Hepatocyte (in vitro differentiated cells): ENCODE measurements at places on chromosomes 6 and 20.

- DNase-seq = no peak
Measured at GRCh38 chr6:129513471-129513870, 196.5 kb downstream of the ARHGAP18 start.

- no peak for DNase-seq
Measured at GRCh38 chr6:131488780-131489179, 84.2 kb upstream of the ARG1 start.

DNA sequence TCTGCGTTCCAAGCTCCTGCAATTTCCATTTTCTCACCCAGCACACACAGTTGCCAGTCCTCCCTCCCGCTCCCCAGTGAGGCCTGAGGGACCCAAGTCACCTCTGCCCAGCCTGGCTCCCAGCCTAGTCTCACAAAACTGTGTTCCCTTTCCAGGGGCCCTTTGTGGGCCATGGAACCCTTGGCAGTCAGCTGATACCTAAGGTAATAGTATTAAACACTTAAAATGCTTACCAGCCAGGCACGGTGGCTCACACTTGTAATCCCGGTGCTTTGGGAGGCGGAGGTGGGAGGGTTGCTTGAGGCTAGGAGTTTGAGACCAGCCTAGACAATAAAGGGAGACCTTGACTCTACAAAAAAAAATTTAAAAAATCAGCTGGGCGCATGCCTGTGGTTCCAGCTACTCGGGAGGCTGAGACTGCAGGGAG lies 3.2 kb upstream of the RBM38 start:
- no peak for DNase-seq

- no peak for DNase-seq
Measured at GRCh38 chr20:54293526-54293925, 85.6 kb downstream of the PFDN4 start.
